ENCODE measurements at places on chromosomes 6 and 20.
A peak's percentile ranks its signal among the peaks of the same experiment; 100 is the strongest.

GRCh38 chr6:4220558-4220957 lies 85.2 kb upstream of the ECI2 start:
- no peak for DNase-seq

GRCh38 chr6:123909989-123910388 lies 106.3 kb downstream of the NKAIN2 start:
- DNase-seq = no peak

DNA sequence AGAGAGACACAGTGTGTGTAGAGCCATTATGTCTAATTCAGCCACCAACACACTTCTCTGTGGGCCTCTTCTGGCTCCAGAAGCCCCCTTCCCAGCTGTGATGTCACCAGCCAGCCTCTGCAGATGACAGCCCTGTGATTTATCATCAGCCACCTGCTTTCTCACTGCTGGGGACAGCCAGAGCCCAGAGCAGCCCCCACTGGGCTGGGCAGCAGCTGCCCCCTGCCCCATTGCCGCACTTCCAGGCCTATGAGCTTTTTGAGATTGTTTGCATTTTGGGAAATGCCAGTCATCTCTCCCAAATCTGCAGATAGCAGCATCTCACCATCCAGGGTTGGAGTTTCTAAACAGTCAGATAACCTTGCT lies 21.9 kb upstream of the STX16 start:
- no peak for DNase-seq

GRCh38 chr20:17875106-17875980 lies 93.3 kb downstream of the SNX5 start:
- no peak for DNase-seq

GRCh38 chr6:157547112-157547511 lies 166.1 kb downstream of the ZDHHC14 start:
- no peak for DNase-seq

DNA sequence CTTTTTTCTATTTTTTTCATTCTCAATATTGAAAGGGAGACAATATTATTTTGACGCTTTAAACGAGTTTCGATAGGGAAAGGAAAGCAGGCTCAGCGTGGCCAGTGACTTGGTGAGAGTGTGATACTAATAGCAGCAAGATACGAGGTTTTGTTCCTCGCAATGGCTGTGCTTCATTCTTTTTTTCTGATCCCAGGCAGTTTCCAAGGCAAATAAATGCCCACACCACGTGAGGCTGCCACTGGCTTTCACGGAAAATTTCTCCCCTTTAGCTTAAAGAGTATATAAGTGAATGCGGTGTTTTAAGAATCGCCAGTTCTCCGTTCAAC lies 196.4 kb upstream of the ZNF184 start:
- no peak for DNase-seq

DNA sequence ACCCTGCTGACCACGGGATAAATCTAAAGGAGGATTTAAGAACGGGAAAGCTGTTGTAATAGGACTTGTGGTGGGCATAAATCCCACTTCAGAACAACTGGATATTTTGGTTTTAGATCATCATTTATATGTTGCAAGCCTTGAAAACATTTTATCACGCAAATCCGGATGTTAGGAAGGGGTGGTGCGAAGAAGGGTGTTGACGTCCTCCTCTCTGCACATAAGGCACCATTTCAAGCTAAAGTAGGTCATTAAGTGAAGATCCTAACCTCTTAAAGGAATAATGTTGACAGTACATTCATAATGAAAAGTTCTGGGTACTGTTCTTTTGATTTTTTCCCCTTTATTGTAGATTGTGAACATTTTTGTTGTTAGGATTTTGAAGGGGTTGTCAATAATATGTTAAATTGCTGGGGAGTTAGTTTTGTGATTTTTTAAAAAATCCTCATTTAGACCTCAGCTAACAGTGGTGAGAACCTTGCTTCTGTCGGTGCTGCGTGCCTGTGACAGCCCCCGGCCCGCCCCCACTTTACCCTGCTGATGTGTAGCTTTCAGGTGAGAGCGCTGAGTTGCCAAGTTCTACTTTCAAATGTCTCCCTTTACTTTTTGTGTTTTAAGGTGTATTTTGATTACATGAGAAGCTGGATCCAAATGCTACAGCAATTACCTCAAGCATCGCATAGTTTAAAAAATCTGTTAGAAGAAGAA lies 88.8 kb downstream of the MAP3K4 start:
- DNase-seq = no peak

- DNase-seq = peak; percentile 81
Observed at GRCh38 chr6:47207261-47207660, 102.4 kb downstream of the TNFRSF21 start.

DNA sequence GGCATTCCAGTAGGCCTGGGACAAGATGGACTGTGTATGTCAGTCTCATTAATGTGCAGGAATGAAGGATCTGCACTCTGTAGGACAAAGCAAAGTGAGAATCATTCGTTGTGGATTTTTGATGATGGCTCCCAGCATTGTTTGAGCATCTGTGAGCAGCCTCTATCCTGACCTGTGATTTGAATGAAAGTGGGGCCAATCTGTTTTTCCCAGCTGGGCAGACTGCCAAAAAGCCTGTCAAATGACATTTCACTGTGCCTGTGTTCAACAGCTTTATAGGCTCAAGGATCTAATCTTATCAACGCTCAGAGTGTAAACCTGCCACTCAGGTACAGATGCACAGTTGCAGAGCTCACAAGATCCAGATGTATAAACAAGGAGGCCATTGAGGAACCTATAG lies 86.7 kb upstream of the SYNDIG1 start:
- no peak for DNase-seq

DNA sequence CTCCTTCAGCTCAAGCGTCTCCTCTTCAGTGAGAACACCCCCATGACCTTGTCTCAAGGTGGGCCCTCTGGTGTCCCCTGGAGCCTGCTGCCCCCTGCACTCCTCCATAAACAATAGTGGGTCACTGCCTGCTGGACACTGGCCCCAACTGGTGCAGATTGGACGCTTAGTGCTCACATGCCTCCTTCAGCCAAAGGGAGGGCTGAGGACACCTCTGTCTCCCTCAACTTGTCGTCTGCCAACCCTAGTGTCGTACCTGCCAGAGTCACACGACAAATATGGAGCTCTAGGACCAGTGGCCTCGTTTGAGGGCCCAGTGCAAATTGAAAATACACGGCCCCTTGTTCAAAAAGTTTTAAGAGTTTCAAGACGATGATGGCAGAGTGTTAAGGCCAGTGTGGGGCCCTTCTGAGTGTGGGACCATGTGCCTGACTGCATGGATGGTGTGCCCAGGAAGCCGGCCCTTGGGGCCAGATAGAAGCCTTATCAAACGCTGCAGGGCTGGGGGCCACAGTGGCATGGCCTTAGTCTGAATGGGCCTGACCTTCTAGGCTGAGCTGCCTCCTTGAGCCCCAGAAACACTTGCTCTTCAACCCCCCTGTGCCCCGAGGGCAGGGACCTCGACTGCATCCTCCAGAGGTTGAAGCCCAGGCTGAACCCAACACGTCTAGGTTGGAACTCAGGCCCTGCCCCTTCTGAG lies 20.1 kb downstream of the APCDD1L start:
- DNase-seq = no peak

DNA sequence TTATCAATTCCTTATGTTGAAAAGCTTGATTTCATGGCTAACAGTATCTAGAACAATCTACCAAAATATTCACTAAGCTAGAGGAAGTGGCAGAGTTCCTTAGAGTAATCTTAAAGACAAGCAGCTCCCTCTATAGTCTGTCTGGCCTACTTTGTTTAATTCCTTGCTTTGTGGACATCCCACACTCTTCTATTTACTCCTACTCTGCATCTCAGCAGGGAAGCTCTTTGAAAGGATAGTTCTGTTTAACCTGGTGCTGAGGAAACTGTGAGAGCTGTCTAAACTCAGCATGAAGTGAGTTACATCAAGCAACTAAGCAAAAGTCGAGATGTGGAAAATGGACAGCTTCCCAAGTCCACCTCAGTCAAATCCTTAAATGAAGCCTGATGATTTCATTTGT lies 4.3 kb downstream of the REV3L start:
- DNase-seq = peak; percentile 58

DNA sequence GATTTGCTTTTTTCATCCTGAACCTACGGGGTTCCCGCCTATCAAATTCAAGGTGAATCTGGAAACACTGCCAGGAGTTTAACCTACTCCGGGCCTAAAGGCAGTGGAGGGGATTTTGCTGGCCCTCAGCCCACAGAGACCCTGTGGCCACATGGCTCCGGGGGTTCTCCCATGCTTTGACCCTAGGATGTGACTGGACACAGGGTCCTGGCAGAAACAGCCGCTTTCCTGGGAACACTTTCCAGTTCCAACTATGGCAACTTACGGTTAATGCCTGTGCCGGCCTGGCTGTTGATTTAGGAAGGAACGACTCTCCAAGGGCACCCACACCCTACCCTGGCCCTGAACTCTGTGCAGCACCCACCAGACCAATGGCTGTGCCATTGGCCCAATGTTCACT lies 141.7 kb upstream of the RPS6KA2 start:
- no peak for DNase-seq

DNA sequence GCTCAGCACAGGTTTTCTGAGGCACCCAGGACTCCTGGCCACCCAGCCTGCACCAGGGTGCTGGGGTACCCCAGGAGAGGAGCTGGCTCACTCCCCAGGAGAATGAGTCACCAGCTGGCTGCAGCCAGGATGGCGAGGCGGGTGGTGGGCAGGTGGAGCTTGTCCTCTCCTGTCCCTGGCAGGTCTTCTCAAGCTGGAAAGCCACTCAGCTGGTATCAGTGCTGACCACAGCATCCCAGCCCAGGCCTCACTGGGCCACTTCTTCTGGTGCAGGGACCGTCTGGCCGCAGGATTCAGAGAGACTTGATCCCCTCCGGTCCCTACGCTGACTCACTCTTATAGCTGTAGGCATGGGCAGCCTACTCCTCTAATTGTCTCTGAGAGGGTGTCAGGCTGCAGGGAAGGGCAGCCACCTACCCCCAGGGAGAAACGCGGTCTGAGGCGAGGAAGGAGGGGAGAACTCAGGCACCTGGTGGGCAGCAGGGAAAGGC lies 22.2 kb downstream of the TFEB start:
- no peak for DNase-seq

- DNase-seq = no peak
Observed at GRCh38 chr6:43221046-43221972, 8.0 kb downstream of the DNPH1 start.

GRCh38 chr6:41446132-41446531 lies 100.0 kb upstream of the FOXP4 start:
- DNase-seq = no peak

- no peak for DNase-seq
Observed at GRCh38 chr6:34560366-34561226, 4.5 kb upstream of the SPDEF start.

- no peak for DNase-seq
Observed at GRCh38 chr20:40154514-40154913, 534.5 kb downstream of the MAFB start.

DNA sequence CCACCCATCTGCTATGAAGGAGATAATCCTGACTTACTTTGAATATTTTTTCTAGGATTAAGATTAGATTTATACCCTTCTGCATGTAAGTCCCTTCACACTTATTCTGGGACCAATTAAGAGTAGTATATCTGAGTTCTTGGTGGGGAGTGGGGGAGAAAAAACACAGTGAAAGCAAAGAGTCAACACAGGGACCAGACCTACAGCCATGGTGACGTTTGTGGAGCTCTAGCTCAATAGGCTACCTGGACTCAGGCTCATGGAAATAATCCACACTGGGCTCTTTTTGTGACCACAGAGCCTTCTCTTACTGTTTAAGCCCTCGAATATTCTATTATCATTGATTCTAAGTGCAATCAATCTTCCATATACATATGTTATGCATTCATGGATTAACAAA lies 491.4 kb downstream of the LMBRD1 start:
- no peak for DNase-seq

DNA sequence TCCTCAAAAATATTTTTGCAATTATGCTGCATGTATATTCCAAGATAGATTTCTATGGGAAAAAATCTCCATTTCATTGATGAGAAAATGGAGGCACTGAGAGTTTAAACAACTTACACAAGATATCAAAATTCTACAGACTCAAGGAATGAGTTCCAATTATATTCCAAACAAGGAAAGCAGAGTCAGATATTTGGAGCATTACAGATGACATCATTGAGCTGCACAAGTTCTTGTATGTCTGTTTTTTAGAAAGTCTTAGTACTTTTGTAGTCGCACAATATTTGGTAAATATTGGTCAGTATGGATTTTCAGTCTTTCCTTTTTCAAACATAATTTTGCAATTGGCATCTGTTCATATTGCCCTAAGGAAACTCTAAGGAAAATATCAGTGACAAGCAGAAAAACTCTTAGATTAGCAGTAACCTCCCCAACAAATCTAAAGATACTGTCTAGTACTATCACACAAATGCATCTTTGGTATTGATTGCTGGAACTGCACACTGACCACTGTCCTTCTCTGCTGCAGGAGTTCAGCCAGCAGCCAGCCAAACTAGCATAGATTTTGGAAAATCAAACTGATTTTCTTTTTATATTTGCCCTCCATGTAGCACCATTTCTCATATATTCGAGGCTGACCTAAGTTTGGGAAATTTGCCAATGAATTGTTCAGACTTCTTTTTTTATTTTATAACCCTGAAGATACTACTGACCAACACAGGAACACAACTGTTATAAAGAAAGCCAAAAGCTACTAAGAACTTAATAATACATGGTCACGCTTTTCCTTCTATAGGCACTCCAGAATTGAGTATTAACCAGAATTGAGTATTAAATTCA lies 51.7 kb upstream of the TBX18 start:
- DNase-seq = no peak

DNA sequence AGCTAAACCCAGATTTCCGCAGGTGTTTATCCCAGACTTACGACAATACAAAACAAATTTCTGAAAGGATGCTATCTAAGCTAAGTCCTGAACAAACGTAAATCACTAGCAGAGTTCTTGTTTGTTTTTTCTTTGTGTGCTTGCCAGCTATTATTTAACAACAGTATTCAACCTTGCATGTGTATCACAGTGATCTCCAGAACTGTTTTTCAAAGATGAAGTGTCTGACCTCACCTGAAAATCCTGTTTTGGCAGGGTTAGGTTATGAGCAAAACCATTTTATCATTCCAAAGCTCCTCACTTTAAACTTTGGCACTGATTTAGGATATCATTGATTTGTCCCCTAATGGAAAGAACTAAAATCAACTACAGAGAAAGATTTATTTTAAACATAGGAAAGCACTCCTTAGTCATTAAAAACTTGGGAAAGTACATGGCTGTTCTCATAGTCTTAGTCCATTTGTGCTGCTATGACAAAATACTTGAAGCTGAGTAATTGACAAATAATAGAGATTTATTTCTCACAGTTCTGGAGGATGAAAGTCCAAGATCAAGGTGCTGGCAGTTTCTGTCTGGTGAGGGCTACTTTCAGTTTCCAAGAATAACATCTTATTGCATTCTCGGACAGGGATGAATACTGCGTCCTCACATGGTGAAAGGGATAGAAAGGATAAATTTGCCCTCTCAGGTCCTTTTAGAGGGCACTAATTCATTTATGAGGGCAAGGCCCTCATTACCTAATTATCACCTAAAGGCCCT lies 20.8 kb upstream of the BMP5 start:
- DNase-seq = no peak

GRCh38 chr6:322940-323729 lies 30.8 kb downstream of the DUSP22 start:
- no peak for DNase-seq

DNA sequence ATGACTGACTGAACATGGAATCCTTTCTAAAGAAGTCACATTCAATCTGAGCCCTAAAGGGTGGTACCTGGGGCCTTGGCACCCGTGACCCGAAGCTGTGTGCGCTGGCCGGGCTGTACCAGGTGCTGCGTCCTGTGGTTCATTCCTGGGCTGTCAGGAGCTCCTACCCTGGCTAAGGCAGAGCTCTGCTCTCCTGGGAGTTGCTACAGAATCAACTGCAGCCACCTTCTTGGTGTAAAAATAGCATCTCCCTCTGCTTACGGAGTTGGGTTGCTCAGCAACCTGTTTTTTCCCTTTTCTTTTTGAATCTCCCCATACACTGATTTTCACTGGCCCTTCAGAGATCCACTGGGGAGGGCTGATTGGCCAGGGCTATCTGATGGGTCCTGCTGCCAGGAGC lies 236.6 kb upstream of the PDE10A start:
- DNase-seq = no peak
